ENCODE measurements at places on chromosomes 4 and X.

DNA sequence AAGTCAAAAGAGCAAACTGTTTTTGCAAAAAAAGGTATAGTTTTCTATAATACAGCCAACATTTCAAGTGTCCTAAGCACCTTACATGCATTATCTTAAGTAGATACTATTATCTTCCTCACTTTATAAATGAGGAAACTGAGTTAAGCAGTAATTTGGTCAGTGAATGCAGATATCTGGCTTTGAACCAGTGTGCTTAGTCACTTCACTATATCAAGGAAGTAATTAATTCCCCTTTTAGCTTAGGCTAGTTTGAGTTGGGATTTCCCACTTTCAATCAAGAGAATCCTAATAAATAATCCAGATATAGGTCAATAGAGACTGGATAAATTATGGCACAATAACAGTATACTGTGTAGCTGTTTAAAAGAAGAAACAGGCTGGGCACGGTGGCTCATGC is 14.8 kb downstream of the SPINK2 start:
- no peak for DNase-seq

DNA sequence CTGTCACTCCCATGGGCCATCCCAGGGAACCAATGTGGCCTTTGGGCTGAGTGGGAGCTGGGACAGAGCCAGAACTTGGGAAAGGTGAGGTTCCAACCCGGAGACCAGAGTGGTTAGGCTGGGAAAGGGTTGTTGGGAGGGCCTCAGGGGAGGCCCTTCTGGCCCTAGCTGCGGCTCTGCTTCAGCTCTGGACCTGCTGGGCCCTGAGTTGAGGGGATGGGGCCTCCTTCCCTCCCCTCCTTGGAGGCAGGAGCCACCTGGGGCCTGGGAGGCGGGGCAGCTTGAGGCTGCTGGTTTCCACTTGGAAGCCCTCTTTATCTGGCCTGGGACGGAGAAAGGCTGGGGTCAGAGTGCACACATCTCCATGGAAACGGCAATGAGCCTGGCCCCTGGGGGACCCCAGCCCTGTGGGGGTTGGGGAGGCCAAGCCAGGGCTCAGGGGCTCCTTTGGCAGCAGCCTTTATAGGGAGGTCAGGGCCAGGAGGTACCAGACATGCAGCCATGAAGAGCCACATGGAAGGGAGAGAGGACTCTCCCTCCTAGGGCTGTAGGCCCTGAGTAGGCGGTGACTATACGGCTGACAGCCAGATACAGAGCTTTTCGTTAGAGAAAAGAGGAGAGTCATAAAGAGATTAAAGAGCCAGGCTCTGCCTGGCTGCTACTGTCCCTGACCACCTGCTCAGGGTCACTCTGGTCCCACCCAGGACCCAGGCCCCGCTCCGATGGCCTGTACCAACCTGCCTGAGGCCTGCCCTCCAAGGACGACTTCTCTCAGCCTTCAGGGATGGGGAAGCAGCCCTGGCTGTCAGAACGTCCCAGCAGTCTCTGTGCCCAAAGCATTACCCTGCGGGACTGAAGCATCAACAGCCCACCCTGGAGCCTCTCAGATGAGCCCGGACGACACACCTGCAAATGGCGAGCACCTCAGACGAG is 6.9 kb upstream of the NSD2 start:
- DNase-seq: no peak

GRCh38 chrX:12325171-12325570 is 186.9 kb downstream of the FRMPD4 start:
- DNase-seq: no peak

- no peak for DNase-seq
These were observed 64.6 kb downstream of the ZAR1 start for GRCh38 chr4:48554606-48555005.

DNA sequence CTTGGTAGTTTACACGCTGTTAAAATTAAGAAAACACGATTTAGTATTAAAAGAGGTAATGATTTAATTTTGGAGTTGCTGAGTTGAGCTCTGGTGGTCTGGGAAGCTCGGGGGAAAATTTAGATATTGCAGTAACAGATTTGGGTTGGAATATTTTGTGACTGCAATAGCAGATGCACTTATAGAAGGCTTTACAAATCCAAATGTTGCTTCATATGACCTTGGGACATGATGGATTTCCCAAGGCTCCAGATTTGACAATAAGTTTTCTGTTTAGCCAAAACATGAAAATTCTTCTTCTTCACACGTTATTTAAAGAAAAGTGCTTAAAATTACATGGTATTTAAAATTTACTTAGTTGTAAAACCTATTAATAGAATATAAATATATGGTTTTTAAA is 302.0 kb downstream of the SPRY1 start:
- no peak for DNase-seq

Measured in activated naive CD8-positive, alpha-beta T cell treated with anti-CD3 and anti-CD28 coated beads, Interleukin-2, amount 10 ng/mL, durations not matched to agents 7 days and 5 days (primary cell).